Vagina (tissue), 2 donors: ENCODE measurements at places on chromosomes 1 and 21.

- no peak for DNase-seq
Observed at GRCh38 chr1:85058311-85058710, 10.0 kb upstream of the MCOLN3 start.

DNA sequence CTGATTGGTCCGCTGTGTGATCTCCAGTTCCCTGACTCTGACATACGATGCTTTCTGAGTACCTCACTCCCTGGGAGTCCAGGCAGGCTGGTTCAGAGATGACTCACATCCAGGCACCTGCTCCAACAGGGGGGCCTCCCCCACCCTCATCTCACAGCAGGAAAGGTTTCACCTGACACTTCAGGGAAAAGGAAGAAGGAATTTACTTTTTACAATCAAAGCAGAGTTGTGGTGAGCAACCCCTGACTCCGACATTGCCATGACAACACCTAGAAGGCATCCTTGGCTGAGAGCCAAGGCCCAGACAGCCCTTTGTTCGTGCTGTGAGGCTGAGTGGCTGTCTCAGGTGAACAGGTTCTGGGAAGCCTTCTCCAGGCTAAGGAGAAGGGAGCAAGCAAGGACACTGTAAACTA lies 164.6 kb upstream of the GJB5 start:
- no peak for DNase-seq

- no peak for DNase-seq
Observed at GRCh38 chr1:212401838-212402582, 12.7 kb downstream of the PACC1 start.

GRCh38 chr1:44547361-44547760 lies 126.9 kb downstream of the TMEM53 start:
- no peak for DNase-seq

DNA sequence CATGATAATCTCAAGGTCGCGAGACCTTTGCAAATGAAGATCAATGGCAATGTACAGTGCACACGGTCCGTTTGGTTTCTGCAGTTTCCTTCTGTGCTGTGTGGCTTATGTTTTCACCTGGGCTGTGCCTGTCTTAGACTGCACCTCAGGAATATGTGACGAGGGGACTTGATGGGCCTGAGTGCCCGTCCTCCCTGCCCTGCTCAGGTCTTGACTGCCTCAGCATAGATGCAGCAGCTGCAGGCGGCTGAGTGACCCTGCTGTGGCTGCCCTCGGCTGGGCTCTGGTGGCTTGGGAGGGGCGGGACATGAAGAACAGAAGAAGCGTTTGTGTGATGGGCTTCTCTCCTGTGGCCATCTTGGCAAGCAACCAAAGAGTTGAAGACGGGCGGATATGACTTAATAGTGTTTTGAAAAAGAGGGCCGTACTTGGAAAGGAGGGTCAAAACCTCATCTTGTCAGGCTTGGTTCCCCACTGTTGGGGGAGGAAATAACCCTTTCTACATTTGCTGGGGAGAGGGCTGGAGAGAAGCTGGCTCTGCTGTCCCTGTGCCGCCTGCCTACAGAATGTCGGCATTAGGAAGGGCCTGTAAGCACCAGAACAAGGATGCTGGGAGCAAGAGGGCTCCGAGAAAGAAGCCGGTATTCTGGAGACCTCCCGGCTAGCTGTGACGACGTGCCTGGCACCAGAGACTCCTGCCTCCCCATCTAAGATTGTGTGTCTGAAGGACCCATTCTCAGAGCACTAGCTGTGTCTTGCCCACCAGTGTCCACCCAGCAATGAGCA lies 7.1 kb downstream of the MYBPHL start:
- no peak for DNase-seq

DNA sequence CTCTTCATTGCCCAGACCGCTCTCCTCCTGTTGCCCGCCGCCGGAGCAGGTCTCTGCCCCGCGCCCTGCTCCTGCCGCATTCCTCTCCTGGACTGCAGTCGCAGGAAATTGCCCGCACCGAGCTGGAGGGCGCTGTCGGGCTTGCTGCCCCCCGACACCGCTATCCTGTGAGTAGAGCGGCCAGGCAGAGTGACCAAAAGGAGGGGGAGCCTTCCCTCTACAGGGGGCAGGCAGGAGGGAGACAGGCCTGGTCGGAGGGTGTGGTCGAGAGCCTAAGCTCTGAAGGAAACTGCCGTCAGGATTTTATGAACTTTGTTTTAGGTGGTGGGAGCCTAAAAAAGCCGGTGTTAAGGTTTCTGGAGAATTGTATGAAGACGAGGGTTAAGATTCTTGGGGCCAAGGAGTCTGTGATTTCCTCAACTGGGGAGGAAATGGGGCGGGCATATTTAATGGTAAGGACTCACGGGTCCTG lies 517 bp downstream of the LRIG2 start:
- DNase-seq, result no peak

GRCh38 chr21:45584786-45585185 lies 42.5 kb upstream of the SLC19A1 start:
- DNase-seq, result no peak

- DNase-seq, result no peak
Observed at GRCh38 chr21:33308586-33309490, 15.9 kb upstream of the IFNAR1 start.

DNA sequence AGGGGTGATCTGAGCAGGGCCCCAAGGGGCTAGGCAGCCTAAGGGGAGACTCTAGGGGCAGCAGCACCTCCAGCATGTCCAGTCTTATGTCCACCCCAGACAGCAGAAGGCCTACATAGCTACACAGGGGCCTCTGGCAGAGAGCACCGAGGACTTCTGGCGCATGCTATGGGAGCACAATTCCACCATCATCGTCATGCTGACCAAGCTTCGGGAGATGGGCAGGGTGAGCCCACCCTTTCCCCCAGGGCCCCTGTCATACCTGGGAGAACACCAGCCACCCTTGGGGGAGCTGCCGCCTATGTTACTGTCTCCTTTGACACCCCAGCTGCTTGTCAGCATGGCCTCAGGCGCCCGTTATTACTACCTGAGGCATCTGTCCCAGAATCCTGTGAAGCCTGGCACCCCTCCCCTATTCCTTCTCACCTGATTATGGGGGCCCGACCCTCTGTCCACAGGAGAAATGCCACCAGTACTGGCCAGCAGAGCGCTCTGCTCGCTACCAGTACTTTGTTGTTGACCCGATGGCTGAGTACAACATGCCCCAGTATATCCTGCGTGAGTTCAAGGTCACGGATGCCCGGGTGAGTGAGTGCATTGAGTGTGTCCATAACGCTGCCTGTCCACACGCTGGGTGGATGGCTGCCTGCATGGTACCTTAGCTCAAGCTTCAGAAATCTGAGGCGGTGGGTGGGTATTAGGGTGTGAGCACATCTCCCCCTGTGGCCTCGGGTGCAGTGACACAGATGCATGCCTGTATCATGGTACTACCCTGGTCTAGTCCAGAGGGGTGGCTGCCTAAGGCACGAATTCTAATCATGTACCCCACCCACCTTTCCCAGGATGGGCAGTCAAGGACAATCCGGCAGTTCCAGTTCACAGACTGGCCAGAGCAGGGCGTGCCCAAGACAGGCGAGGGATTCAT lies 29.7 kb upstream of the KDM4A start:
- no peak for DNase-seq

- no peak for DNase-seq
Observed at GRCh38 chr1:230113593-230114236, 46.7 kb downstream of the GALNT2 start.

DNA sequence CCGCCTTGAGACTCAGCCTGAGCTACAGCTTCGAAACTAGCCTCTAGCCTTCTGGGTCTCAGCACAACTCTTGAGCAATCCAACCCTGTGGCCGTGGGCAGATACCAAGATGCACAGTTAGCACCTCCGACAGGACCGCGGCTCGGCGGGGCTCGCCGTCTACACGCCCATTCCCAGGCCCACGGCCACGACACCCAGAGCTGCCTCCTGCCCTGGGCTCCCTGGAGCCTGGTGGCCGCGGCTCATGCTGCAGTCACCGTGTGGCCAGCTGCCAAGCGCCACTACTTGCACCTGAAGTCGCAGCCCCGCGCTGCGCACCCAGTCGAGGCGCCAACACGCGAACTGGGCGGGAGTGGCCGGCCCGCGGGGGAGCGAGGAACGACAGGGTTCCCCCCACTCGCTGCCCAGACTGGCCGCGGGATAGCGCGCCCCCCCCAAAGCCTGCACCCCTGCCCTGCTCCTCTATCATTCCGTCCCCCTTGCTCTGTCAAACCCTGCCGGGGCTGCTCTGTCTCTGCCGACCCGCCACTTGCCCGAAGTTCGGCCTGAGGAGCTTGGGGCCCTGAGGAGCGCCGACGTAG lies 729 bp upstream of the CDCA8 start:
- no peak for DNase-seq

DNA sequence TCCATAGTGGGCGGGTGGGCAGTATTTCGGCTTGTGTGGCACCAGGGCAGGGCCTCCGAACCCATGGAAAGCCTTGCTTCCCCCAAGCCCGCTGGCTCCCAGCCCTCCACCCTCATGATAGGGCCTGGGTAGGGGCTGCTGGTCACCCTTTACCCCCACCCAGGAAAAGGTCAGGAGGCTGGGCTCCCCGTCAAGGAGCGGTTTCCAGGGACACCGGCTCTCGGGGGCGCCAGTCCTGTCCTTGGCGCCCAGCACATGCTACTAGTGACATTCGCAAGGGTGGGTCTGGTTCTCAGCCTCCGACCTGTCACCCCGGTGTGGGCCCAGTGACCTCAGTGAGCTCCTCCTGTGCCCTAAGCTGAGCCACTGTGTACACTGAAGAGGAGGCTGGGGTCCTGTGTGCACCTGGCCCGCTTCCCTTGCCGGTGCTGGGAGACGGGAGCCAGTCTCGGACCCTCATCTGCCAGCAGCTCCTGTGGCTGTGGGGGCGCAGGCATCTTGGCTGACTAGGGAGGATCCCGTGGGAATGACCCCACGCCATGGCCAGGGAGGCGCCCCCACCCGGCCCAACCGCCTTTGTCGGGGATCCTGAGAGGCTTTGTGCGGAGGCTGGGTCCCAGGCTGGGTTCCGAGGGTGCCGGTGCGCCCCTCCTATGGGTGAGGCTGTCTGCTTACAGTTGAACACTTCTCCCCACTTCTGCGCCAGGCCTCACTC lies 54.6 kb downstream of the SKI start:
- no peak for DNase-seq

DNA sequence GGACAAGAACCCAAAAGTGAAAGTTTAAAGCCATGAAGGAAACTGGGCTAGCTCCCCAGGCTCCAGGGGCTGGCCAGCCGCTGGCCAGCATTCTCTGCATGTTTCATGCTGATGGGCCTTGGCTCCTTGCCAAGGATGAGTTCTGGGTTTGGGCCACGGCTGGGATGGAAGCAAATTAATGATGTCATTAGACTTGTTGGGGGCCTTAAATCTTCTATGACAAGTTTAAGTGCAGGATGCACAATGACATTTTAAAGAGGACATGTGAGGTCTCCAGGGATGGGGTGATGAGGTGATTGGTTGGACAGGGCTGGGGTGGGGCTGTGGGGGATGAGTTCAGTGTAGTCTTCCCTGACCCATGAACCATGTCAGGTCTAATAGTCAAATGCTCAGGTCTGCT lies 199.6 kb downstream of the TRABD2B start:
- DNase-seq, result no peak

DNA sequence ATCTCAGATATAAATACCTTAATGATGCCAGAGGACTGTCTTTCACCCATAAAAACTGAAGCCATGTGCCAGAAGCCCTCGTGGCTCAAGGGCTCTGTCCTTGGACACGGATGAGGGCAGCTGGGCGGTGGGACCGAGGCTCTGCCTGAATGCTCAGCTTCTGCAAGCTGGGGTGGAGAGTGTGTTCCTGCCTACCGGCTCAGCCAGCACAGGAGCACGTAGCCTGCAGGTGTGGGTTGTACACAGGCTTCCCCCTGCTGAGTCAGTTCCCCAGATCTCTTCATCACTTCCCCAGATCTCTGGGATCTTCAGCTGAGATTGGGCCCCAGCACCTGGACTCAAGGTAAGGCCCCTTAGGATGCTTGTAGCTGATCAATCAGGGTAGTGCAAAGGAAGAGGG lies 15.4 kb downstream of the KCNJ15 start:
- no peak for DNase-seq

DNA sequence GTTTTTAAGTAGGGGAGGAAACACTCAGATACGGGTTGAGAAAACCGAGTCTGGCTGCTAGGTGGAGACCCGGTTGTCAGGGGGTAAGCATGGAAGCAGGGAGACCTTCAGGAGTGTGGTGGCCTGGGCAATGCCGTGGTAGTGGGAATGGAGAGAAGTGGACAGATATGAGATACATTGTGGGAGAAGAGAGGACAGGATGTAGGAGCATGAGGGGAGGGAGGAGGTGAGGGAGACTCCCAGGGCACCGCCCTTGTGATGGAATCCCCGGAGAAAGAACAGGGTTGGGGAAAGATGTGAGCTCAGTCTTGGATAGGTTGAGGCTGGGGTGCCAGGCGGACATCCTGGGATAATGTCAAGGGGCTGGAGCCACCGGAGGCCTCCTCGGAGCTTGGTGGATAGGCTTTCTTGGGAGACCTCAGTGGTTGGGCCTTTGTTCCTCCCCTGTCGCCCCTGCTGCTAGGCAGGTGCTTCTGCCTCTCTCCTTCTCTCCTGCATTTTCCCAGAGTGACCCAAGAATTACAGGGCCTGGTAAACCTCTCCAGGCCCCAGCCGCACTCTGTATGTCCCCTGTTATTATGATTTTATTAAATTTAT lies 21.3 kb downstream of the ZNF362 start:
- no peak for DNase-seq

GRCh38 chr1:66294707-66295370 lies 239.1 kb upstream of the SGIP1 start:
- DNase-seq, result no peak

DNA sequence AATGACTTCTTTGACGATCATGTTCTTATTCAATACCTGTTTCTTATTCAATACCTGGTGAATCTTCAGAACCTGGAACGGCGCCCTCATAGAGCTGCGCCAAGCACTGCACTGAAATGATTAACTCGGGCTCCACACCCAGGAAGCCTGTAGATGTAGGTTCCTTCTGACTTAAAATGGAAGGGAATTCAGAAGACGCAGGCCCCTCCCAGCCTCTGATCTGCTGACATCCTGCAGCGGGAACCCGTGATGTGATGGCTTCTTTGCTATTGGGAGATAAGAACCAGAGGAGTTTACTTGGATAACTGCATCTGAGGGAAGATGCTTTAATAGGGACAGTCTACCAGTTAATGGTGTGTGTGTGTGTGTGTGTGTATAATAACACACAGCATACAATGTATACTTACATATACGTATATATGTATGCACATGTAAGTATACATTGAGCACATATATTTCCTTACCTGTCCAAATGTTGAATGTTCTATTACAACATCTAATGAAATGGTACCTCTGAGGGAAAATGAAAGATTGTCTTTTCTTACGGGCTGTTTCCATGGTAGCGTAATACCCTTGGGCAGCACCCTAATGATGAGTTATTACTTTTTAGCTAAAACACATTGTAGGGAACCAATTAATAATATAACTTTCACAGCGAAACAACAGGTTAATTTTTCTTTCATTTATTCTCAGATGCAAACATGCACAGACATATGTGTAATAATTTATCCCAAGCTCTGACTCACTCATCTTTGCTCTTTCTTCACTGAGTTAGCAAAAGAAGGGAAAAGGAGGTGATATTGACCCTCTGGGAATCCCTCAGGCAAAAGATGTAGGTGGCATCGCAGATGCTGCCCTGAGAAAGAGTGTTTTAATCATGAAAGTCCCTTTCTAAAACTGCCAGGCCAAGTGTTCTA lies 379.8 kb downstream of the SIPA1L2 start:
- DNase-seq, result no peak
